ENCODE measurements at places on chromosomes 13 and 19.

DNA sequence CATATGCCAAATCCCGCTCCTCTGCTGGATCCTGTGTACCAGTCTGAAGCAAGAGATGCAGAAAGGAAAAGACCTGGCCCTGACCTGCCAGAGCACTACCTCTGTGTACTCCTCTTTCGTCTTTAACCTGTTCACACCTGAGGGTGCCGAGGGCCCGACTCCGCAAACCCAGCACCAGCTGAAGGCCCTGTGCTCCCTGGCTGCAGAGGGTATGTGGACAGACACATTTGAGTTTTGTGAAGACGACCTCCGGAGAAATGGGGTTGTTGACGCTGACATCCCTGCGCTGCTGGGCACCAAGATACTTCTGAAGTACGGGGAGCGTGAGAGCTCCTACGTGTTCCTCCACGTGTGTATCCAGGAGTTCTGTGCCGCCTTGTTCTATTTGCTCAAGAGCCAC is 22.1 kb downstream of the NLRP4 start:
- H3K4me3 ChIP-seq = no peak overlapping the region
- DNase-seq = no peak
- no peaks in the 10 kb centered on the region for H3K4me1 ChIP-seq
- no peak overlapping the region for H3K27ac ChIP-seq
- H3K27me3 ChIP-seq = no peaks in the 10 kb centered on the region

DNA sequence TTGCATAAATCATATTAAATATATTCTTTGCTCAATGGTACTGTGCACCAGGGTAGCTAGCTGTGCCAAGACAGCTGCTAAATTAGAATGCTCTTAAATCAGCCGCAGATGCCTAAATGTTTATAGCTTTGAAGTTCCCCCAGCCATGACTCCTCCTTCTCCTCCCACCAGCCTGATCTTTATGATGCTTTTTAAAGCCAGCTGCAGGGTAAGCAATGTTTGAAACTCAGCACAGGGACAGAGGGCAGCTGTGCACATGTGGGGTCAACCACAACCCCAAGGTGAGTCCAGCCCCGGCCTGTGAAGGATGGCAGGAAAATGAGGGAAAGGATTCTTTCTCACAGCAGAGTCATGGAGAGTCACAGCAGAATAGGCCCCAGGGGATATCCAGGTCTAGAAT is 635.7 kb downstream of the UQCRFS1 start:
- no peaks in the 10 kb centered on the region for H3K27me3 ChIP-seq
- H3K4me1 ChIP-seq = peaks cover 5% of the 10 kb centered on the region
- no peak for DNase-seq
- no peaks in the 10 kb centered on the region for H3K36me3 ChIP-seq
- H3K27ac ChIP-seq = no peak overlapping the region

DNA sequence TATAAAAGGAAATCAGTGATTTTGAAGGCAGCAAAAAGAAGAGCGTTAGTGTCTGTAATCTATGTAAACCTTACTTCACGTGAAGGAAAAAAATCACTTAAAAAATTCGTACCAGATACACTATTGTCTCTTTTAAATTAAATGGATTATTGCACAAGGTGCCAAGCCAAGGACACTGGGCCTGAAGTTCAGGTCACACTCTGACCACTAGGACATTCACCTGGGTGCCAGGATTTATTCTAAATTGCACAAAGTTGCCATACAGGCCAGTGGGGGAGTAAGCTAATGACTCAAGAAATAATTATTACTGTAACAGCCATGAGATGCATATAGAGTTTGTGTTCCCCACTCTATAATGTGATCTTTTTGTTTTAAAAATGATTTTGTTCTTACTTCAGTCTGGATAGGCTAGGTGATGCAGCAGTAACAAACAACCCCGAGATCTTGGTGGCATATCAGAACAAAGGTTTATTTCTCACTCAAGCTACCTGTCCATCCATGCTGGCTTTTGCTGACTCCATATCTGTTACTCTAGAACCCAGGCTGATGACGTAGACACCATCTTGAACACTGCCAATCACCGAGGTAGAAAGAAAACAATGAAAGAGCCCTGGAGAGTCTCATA is 252.1 kb downstream of the DCT start:
- no peaks in the 10 kb centered on the region for H3K36me3 ChIP-seq
- H3K4me3 ChIP-seq = no peak overlapping the region
- peaks cover 13% of the 10 kb centered on the region for H3K27me3 ChIP-seq
- H3K4me1 ChIP-seq = no peaks in the 10 kb centered on the region
- no peak for DNase-seq
- no peak overlapping the region for H3K27ac ChIP-seq

GRCh38 chr13:62320129-62321108 is 904.8 kb upstream of the PCDH20 start:
- H3K27me3 ChIP-seq = no peaks in the 10 kb centered on the region
- no peak for DNase-seq
- no peaks in the 10 kb centered on the region for H3K36me3 ChIP-seq
- H3K4me3 ChIP-seq = no peak overlapping the region
- H3K4me1 ChIP-seq = no peaks in the 10 kb centered on the region
- no peak overlapping the region for H3K27ac ChIP-seq

DNA sequence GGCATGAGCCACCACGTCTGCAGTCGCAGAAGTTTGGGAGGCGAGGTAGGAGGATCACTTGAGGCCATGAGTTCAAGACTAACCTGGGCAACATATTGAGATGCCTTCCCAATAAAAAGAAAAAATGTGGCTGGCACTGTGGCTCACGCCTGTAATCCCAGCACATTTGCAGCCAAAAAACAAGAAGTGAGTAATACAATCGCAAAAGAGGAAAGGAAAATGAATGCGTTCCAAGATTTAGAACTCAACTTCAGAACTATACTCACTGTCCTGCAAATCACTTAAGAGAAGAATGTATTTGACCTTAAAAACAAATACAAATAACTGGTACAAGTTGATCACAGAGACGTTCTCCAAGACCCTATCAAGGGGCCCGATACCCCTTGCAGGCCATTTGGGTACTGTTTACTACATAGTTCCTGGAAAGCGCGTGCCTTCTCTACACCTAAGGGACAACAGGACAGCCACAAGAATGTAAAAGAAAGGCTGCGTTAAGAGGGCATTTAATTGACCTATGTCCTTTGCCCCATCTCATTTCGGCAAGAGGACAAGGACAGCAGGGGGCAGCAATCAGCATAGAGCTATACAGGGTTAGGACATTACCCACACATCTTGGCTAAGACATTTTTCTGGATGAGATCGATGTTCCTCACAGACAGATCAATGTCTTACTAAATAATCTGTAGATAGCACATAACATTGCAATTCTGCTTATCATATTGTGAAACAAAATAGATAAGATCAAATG is 41.3 kb downstream of the FLT3 start:
- no peak for DNase-seq
- H3K27ac ChIP-seq = no peak overlapping the region
- peaks cover 20% of the 10 kb centered on the region for H3K27me3 ChIP-seq
- H3K4me3 ChIP-seq = no peak overlapping the region

GRCh38 chr19:3760871-3761361 is 576 bp downstream of the APBA3 start:
- no peaks in the 10 kb centered on the region for H3K27me3 ChIP-seq
- H3K27ac ChIP-seq = peak overlapping the region; percentile 100
- DNase-seq = no peak

- H3K4me3 ChIP-seq = no peak overlapping the region
- peaks cover 22% of the 10 kb centered on the region for H3K36me3 ChIP-seq
- no peak overlapping the region for H3K27ac ChIP-seq
- H3K4me1 ChIP-seq = peaks cover 15% of the 10 kb centered on the region
- H3K27me3 ChIP-seq = no peaks in the 10 kb centered on the region
- peak; percentile 25 for DNase-seq
These were observed 17.9 kb upstream of the C13orf46 start for GRCh38 chr13:113991676-113992179.

- peaks cover 29% of the 10 kb centered on the region for H3K27me3 ChIP-seq
- no peaks in the 10 kb centered on the region for H3K36me3 ChIP-seq
- no peak overlapping the region for H3K4me3 ChIP-seq
- H3K27ac ChIP-seq = no peak overlapping the region
These were observed 17.7 kb downstream of the SIAH3 start for GRCh38 chr13:45833663-45834375.

DNA sequence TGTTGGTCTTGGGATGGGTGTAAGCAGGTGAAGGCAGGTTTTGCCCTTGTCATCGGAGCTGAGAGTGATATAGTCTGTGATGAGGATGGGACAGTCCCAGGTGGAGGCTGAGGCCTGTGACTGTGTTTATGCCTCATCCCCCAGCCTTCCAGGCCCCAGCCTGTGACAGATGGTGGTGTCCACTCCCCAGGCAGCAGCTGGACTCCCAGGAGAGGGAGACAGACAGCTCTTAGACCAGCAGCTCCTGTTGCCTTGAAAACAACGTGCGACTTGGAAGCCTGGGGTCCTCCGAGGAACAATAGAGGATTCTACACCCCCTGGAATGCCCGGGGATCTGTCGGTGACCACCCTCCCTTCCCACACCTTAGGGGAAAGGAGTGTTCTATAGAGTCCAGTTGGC is 63.8 kb downstream of the CHST8 start:
- DNase-seq = no peak
- H3K4me3 ChIP-seq = no peak overlapping the region
- no peaks in the 10 kb centered on the region for H3K4me1 ChIP-seq
- no peak overlapping the region for H3K27ac ChIP-seq
- H3K27me3 ChIP-seq = peaks cover 8% of the 10 kb centered on the region

- H3K4me3 ChIP-seq = no peak overlapping the region
- no peaks in the 10 kb centered on the region for H3K36me3 ChIP-seq
- H3K4me1 ChIP-seq = no peaks in the 10 kb centered on the region
- H3K27ac ChIP-seq = no peak overlapping the region
- no peak for DNase-seq
These were observed 61.3 kb downstream of the NUFIP1 start for GRCh38 chr13:44927968-44928367.

GRCh38 chr19:19171821-19172532 is 1.9 kb upstream of the MEF2B start:
- H3K36me3 ChIP-seq = no peaks in the 10 kb centered on the region
- H3K27me3 ChIP-seq = peaks cover 6% of the 10 kb centered on the region
- no peak overlapping the region for H3K27ac ChIP-seq
- peaks cover 16% of the 10 kb centered on the region for H3K4me1 ChIP-seq
- H3K4me3 ChIP-seq = no peak overlapping the region

- no peaks in the 10 kb centered on the region for H3K27me3 ChIP-seq
- no peak overlapping the region for H3K27ac ChIP-seq
- H3K36me3 ChIP-seq = peaks cover 5% of the 10 kb centered on the region
These were observed 1359.6 kb upstream of the ATXN8OS start for GRCh38 chr13:68748038-68748437.

GRCh38 chr13:98761986-98762616 is 9.6 kb upstream of the SLC15A1 start:
- H3K27me3 ChIP-seq = peaks cover 31% of the 10 kb centered on the region
- no peak for DNase-seq
- H3K4me1 ChIP-seq = no peaks in the 10 kb centered on the region
- peaks cover 6% of the 10 kb centered on the region for H3K36me3 ChIP-seq
- no peak overlapping the region for H3K4me3 ChIP-seq
- H3K27ac ChIP-seq = no peak overlapping the region

GRCh38 chr13:48813518-48813917 is 159.8 kb downstream of the CYSLTR2 start:
- H3K27me3 ChIP-seq = peaks cover 14% of the 10 kb centered on the region
- H3K36me3 ChIP-seq = no peaks in the 10 kb centered on the region
- no peak for DNase-seq
- H3K4me1 ChIP-seq = peaks cover 11% of the 10 kb centered on the region

GRCh38 chr13:100464006-100464405 is 124.6 kb downstream of the GGACT start:
- H3K36me3 ChIP-seq = no peaks in the 10 kb centered on the region
- H3K4me1 ChIP-seq = peaks cover 16% of the 10 kb centered on the region
- DNase-seq = no peak
- H3K4me3 ChIP-seq = no peak overlapping the region
- H3K27ac ChIP-seq = no peak overlapping the region

- H3K4me1 ChIP-seq = peaks cover 3% of the 10 kb centered on the region
- no peaks in the 10 kb centered on the region for H3K27me3 ChIP-seq
- no peaks in the 10 kb centered on the region for H3K36me3 ChIP-seq
- no peak overlapping the region for H3K4me3 ChIP-seq
- no peak overlapping the region for H3K27ac ChIP-seq
- DNase-seq = no peak
These were observed 8.7 kb downstream of the NCLN start for GRCh38 chr19:3194106-3195087.

Measured in natural killer cell treated with Interleukin-12 subunit alpha and Interleukin-12 subunit beta and Interleukin-15 and Interleukin-18, amount 100 ng/mL, for 72 hours (primary cell).